Osteoblast (primary cell): ENCODE measurements at places on chromosomes 2 and 18. TPM values are rescaled to one million over a fixed set of nuclear protein-coding genes. Genes with fewer than 3 reads are reported as not detected.

GRCh38 chr2:216909541-216910210 is 49.8 kb upstream of the TNP1 start:
- H3K4me1 ChIP-seq: no peaks in the 10 kb centered on the region
- no peak overlapping the region for H3K4me3 ChIP-seq
- H3K27me3 ChIP-seq: no peaks in the 10 kb centered on the region
- H3K36me3 ChIP-seq: no peaks in the 10 kb centered on the region
- no peak overlapping the region for H3K27ac ChIP-seq
- DNase-seq: no peak

- no peaks in the 10 kb centered on the region for H3K27me3 ChIP-seq
- H3K27ac ChIP-seq: no peak overlapping the region
- no peak overlapping the region for H3K4me3 ChIP-seq
- no peak for DNase-seq
These were observed 175.9 kb downstream of the NRXN1 start for GRCh38 chr2:50856016-50856541.

The CDH7 gene
- total RNA-seq: not detected in 2 replicates

GRCh38 chr2:161173541-161174194 is 13.4 kb downstream of the TANK start:
- H3K27ac ChIP-seq: no peak overlapping the region
- DNase-seq: no peak
- peaks cover 9% of the 10 kb centered on the region for H3K36me3 ChIP-seq
- peaks cover 17% of the 10 kb centered on the region for H3K4me1 ChIP-seq

The MTIF2 gene
- total RNA-seq: 45.6 and 51.9 TPM in 2 replicates

The SPR gene
- 17.0 and 19.2 TPM in 2 replicates for total RNA-seq

The LYPD6 gene
- total RNA-seq: under 0.01 and 0.59 TPM in 2 replicates

DNA sequence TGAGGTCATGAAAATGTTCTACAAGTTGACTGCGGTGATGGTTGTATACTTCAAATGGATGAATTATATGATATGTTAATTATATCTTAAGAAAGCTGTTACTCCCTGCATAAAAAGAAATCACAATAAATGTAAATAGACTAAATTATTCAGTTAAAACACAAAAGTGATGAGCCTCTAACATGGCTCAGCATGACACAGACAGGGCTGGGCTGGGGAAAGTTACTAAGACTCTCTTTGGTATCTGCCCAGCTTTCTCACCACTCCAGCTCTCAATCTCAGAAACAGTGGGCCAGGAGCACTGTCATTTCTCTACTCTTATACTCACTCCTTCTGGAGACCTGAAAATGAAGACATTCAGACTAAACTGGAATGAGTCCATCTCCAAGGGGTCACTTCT is 3.5 kb downstream of the CYP27C1 start:
- no peak for DNase-seq
- no peak overlapping the region for H3K4me3 ChIP-seq
- peaks cover 18% of the 10 kb centered on the region for H3K4me1 ChIP-seq
- H3K27ac ChIP-seq: no peak overlapping the region
- H3K36me3 ChIP-seq: no peaks in the 10 kb centered on the region
- H3K27me3 ChIP-seq: no peaks in the 10 kb centered on the region

DNA sequence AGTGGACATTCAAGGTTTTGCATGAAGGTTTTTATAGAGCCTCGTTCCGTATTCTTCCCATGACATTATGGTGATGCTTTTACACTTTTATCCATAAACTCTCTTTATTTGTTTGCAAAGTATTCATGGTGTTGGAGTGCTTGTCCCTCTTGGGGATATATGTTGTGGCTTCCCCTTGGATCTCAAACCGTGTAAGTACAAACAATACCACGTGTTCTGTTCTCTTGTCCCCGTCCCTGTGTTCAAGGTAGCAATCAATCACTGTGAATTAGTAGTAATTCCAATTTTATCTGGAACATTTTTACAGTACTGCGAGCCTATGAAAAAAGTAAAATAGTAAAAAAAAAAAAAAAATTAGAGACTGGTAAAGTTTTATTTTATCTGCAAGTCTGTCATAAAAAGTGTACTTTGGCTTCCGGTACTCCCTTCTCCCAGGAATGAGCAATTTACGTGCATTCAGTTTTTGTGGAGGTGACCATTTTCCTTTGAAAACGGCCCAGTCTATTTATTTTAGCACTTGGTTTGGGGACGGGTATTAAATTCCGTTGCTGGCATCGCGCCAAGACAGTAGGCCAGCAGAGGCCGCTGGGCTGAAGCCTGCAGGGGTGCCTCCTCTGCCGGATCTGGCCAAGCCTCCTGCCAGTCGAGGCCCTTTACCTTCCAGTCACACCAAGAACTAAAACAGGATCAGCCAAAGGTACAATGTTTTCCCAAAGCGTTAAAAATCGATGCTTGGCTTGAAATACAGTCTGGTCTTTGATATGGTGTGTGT is 175.7 kb downstream of the SOCS6 start:
- H3K27ac ChIP-seq: no peak overlapping the region
- H3K36me3 ChIP-seq: no peaks in the 10 kb centered on the region
- H3K4me1 ChIP-seq: peaks cover 8% of the 10 kb centered on the region
- peak; percentile 87 for DNase-seq

DNA sequence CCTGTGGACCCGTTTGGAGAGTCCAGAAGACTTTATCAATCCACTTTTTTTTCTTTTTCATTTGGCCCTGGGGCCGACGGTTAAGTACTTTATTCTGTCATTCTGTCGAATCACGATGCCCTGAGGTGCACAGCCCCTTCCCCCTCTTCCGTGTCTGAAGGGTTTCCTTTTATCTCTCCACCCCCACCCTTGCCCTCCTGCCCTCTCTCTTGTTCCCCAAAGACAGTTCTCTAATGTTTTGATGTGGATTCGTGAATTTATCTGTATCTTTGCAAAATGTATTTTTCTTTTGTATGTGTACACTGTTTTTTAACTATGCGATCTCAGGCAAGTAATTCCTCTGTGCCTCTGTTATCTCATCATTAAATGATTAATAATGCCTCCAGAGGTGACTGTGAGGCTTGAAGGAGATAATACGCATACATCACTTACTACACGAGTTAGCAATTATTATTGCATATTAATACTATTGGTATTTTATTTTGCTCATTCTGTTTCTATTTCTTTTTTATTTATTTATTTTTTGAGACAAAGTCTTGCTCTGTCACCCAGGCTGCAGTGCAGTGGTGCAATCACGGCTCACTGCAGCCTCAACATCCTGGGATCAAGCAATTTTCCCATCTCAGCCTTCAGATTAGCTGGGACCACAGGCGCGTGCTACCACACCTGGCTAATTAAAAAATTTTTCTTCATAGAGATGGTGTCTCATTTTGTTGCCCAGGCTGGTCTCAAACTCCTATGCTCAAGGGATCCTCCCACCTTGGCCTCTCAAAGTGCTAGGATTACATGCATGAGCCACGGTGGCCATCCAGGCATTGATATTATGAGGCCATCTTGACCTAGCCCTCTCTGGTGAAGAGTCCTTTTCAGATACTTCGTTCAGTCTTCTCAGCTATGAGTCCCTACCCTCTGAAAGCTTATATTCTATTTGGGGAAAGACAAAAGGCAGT is 1.4 kb upstream of the CASP8 start:
- peak overlapping the region; percentile 97 for H3K27ac ChIP-seq
- H3K4me3 ChIP-seq: peak overlapping the region; percentile 85
- peaks cover 46% of the 10 kb centered on the region for H3K4me1 ChIP-seq
- no peaks in the 10 kb centered on the region for H3K27me3 ChIP-seq
- H3K36me3 ChIP-seq: no peaks in the 10 kb centered on the region
- DNase-seq: peak; percentile 3

The LPIN2 gene
- total RNA-seq: 47.7 and 48.1 TPM in 2 replicates

GRCh38 chr2:127771756-127772155 is 39.2 kb downstream of the WDR33 start:
- H3K36me3 ChIP-seq: peaks cover 21% of the 10 kb centered on the region
- peak overlapping the region; percentile 91 for H3K27ac ChIP-seq
- peaks cover 17% of the 10 kb centered on the region for H3K4me1 ChIP-seq
- no peak overlapping the region for H3K4me3 ChIP-seq
- no peaks in the 10 kb centered on the region for H3K27me3 ChIP-seq

The IL18R1 gene
- total RNA-seq: 4.0 and 4.7 TPM in 2 replicates

The PAX3 gene
- total RNA-seq: under 0.01 TPM in 1 of 2 replicates, not detected in the other

DNA sequence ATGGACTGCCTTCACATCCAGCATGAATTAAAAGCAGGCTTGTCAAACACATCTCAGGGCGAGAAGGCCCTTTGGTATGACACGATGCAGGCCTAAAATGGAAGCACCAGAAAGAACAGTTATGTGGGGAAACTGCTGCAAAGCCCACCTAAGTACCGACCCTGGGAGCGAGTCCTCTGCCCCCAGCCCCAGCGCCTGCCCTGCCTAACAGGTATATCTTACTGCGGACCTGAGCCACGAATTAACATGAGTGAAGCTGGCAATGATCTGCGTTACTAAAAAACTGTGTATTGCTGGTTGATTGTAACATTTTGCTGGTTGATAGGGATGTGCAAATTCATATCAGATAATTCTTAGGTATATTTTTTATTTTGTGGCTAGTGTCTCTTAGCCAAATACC is 441.5 kb downstream of the ZNF516 start:
- no peak overlapping the region for H3K4me3 ChIP-seq
- no peak overlapping the region for H3K27ac ChIP-seq
- H3K4me1 ChIP-seq: no peaks in the 10 kb centered on the region
- H3K36me3 ChIP-seq: no peaks in the 10 kb centered on the region
- no peak for DNase-seq

The ABCG8 gene
- not detected in 2 replicates for total RNA-seq

DNA sequence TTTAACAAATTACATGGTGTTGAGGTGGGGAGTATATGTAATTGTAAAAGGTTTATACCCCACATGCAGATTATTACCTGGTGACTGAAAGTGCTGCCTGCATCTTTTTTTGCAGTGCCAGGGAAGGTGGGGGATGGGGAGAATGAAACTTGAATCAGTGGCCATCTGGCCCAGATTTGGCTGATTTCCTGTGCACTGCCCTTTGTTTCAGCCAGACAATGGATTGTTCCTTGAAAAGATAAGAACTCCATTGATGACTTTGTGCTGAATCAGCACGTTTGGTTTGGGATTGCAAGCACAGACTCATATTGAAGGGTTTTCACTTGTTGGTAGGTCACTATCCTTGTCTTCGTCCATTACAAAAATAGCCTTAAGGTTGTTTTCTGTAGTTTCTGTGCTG is 20.9 kb downstream of the GREB1L start:
- DNase-seq: no peak
- H3K4me1 ChIP-seq: no peaks in the 10 kb centered on the region
- H3K27ac ChIP-seq: no peak overlapping the region
- no peak overlapping the region for H3K4me3 ChIP-seq
- H3K36me3 ChIP-seq: no peaks in the 10 kb centered on the region

The NPHP1 gene
- 7.6 and 8.3 TPM in 2 replicates for total RNA-seq

The ONECUT2 gene
- total RNA-seq: under 0.01 TPM in 1 of 2 replicates, not detected in the other

- H3K36me3 ChIP-seq: no peaks in the 10 kb centered on the region
- H3K4me3 ChIP-seq: no peak overlapping the region
- DNase-seq: no peak
- peaks cover 6% of the 10 kb centered on the region for H3K4me1 ChIP-seq
- H3K27me3 ChIP-seq: no peaks in the 10 kb centered on the region
These were observed 7.6 kb upstream of the TMEM185B start for GRCh38 chr2:120230515-120231471.

The DAPL1 gene
- total RNA-seq: 0.29 TPM in 1 of 2 replicates, not detected in the other

The ALK gene
- total RNA-seq: under 0.01 and 0.29 TPM in 2 replicates

- peak overlapping the region; percentile 98 for H3K27ac ChIP-seq
- H3K27me3 ChIP-seq: no peaks in the 10 kb centered on the region
- peak overlapping the region; percentile 20 for H3K4me3 ChIP-seq
- H3K4me1 ChIP-seq: peaks cover 37% of the 10 kb centered on the region
- peak; percentile 95 for DNase-seq
These were observed 14.3 kb downstream of the MALL start for GRCh38 chr2:110101280-110101844.

The OTOS gene
- total RNA-seq: not detected in 2 replicates

The CXCR2 gene
- not detected in 2 replicates for total RNA-seq

DNA sequence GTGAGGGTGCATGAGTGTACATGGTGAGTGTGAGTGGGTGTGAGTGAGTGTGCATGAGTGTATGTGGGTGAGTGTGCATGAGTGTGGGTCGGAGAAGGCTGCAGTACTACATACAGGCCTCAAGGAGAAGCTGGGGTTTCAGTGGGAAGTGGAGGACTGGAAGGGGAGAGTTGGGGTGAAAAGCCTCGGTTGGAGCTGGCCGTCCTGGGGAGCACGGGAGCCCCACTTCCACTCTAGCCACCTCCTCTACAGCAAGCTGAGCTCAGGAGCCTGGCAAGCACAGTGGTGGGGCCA is 68.7 kb upstream of the HPCAL1 start:
- no peak overlapping the region for H3K27ac ChIP-seq
- H3K4me1 ChIP-seq: peaks cover 7% of the 10 kb centered on the region
- H3K27me3 ChIP-seq: peaks cover 5% of the 10 kb centered on the region
- no peak overlapping the region for H3K4me3 ChIP-seq

- H3K4me1 ChIP-seq: no peaks in the 10 kb centered on the region
- H3K36me3 ChIP-seq: no peaks in the 10 kb centered on the region
- no peak overlapping the region for H3K27ac ChIP-seq
- H3K27me3 ChIP-seq: no peaks in the 10 kb centered on the region
These were observed 137.6 kb upstream of the HNMT start for GRCh38 chr2:137826373-137827372.

- peak; percentile 91 for DNase-seq
- no peaks in the 10 kb centered on the region for H3K27me3 ChIP-seq
- H3K4me1 ChIP-seq: peaks cover 33% of the 10 kb centered on the region
- no peak overlapping the region for H3K27ac ChIP-seq
These were observed 24.9 kb upstream of the RHOB start for GRCh38 chr2:20421988-20422370.

The INPP4A gene
- 25.7 and 25.9 TPM in 2 replicates for total RNA-seq

DNA sequence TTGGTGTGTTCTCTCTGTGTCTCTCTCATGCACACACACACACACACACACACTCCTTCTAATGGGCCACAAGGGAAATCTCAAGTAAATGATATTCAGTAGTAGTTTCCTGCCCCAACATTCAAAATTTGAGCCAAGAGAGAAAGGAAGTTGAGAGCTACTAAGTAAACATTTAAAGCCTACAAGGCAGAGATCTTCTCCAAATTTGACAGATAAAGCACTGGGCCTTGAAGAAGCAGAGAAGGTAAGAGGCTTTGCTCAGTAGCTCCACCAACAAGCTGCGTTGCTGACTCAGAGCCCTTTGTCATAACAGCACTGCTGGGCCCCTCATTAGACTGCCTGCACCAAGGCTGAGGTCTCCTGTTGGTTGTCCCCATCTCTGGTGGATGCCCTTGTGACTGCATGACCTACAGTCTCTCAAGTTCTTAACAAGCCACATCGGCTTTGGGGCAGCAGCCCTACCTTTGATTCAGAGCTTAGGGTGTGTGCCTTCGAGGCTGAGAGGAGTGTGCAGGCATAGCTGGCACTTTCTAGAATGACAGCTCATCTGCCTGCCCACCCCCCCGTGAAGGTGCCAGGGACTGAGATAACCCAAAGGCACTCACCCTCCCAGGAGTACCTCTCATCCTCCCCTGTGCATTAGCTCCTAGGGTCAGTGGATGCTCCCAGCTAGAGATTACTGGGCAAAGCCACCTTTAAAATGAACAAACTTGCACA is 32.3 kb upstream of the NEB start:
- H3K4me3 ChIP-seq: no peak overlapping the region
- H3K27ac ChIP-seq: no peak overlapping the region
- H3K36me3 ChIP-seq: no peaks in the 10 kb centered on the region
- H3K27me3 ChIP-seq: no peaks in the 10 kb centered on the region

GRCh38 chr2:177252808-177253531 is 11.6 kb downstream of the NFE2L2 start:
- peaks cover 40% of the 10 kb centered on the region for H3K4me1 ChIP-seq
- H3K27ac ChIP-seq: peak overlapping the region; percentile 48
- no peak overlapping the region for H3K4me3 ChIP-seq
- no peaks in the 10 kb centered on the region for H3K27me3 ChIP-seq

The REG3A gene
- not detected in 2 replicates for total RNA-seq

The LYG1 gene
- total RNA-seq: under 0.01 and 0.88 TPM in 2 replicates

- H3K27ac ChIP-seq: no peak overlapping the region
- H3K27me3 ChIP-seq: no peaks in the 10 kb centered on the region
- no peak for DNase-seq
- H3K4me1 ChIP-seq: no peaks in the 10 kb centered on the region
- H3K36me3 ChIP-seq: no peaks in the 10 kb centered on the region
These were observed 413.2 kb upstream of the LRATD1 start for GRCh38 chr2:14219306-14219705.

The FBXO36 gene
- total RNA-seq: 6.9 and 7.7 TPM in 2 replicates
